ENCODE measurements at places on chromosomes 2 and 18.

GRCh38 chr2:28527196-28527595, 31.3 kb downstream of the PLB1 start:
- DNase-seq = no peak

GRCh38 chr2:9268301-9269080, 61.9 kb downstream of the ASAP2 start:
- no peak for DNase-seq

DNA sequence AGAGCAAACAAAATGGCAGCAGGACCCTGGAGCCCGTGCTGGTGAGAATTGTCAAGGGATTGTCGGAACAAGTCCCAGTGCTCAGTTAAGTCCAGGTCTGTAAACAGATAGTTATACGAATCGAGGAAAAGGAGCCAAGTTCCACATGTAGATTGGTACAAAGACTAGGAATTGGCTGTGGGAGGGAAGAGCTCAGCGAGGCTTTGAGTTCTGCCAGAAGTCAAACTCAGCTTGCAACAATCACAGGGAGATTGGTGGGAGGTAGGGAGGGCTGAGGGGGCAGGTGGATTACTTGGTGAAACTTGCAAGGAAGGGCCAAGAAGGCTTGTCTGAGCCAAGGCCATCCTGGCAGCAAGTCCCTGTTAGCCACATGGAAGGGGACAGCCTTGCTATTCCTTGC, 217.8 kb upstream of the ARL4C start:
- DNase-seq = no peak

- no peak for DNase-seq
These were observed 849.1 kb downstream of the CNTNAP5 start for GRCh38 chr2:124874219-124874618.

DNA sequence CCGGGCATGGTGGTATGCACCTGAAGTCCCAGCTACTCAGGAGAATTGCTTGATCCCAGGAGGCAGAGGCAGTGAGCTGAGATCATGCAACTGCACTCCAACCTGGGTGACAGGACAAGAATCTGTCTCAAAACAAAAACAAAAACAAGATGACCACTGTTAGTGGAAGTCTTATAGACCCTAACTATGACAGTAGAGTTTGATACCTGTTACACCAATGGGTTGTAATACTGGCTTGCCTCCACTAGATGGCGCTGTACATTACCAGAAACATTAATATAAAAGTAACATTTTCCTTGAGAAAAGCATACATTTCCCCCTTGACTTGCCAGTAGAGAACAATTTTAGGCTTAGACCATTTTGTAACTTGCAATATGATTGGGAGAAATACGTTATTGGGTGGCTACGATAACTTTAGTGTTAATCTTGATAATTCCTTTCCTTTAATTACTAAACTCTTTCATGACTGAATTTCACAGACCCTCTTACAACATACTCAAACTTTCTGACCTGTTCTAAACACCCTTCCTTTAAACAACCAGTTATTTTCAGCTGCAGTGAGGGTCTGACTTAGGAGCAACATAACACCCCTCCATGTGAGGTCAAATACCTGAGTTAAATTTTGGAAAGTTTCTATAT, 19.5 kb downstream of the SLC25A52 start:
- peak; percentile 73 for DNase-seq

DNA sequence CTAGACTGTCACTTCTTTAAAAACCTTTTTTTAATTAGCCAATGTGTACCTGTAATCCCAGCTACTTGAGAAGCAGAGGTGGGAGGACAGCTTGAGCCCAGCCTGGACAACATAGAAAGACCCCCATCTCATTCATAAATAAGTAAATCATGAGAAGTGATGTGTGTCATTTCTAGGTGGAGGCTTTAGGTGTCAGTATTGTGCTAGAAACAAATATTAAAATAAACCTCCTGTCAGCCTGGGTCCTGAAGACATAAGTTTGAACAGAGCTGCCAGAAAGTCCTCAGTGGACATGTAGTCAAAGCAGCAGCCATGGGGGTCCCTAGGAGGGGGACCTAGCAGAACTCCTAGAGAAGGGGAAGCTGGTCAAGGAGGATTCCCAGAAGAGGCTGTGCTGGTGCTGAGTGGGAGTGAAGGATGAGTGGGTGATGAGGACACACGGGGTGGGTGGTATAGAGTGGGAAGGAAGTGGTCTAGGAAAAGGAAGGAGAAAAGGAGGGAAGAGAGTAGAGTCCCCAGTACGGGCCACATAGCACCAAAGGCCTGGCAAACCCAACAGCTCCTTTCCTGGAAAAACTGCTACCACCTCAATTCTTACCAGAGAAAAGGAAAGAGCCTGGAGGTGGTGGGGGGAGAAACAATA, 316.6 kb upstream of the NCKAP5 start:
- peak; percentile 46 for DNase-seq

DNA sequence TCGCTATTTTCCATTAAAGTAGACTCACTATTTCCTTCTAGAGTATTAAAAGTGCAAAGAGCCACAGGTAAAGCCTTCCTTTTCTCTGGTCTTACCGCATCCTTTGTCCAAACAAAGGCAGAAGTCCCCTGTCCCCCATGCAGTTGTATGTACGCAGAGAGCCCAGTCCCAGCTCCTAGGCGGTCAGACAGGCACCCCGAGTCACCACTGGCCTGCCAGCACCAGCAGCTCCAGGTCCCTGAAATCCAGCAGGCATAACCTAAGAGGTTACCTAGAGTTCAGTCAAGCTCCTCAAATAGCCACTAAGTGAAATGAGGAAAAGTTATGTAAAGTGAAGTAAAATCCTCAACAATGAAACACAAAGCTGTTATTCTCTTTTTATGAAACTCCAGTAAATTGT, 60.4 kb upstream of the TWIST2 start:
- DNase-seq = no peak

- no peak for DNase-seq
These were observed 2.4 kb upstream of the INHBB start for GRCh38 chr2:120343433-120344105.

DNA sequence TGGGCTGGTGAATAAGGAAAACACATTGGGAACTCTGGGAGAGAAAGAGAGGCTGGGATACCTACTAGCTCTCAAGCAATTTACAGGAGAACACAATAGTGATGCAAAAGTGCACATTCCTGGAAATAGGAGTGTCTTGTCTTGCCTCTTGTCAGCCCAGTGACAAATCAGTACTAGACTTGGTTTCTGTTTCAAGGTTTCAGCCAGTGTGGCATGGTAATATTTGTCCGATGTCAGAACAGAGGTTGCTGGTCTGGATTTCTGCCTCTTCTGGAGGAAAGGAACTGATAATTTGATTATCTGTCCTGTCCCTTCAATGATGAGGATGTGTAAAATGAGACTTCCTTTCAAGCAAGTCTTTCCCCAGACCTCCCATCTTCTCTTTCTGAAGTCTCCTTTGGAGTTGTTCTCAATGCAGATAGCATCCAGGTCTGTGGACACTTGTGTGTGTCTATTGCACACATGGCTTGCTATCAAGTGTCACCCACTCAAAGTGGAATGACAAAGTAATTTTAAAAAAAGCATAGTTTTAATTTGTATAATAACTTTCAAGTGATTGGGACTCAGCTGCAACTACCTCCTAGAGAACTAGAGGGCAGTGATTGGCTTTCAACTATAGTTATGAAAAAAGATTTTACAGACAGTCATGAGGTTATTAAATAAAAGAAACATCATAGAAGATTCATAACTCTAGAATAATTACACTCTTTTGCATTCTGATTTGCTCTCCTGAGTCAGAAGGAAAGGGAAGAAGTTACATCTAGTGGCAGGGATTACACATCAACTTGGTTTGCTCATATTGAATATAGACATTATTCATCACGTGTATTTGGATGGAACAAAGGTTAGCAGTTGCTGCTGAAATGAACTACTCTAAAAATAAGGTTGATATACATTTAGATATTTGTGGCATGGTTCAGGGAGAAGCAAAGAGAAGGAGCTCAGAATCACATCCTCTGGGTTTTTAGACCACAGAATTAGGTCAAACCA, 4.5 kb downstream of the GPR39 start:
- DNase-seq = no peak

DNA sequence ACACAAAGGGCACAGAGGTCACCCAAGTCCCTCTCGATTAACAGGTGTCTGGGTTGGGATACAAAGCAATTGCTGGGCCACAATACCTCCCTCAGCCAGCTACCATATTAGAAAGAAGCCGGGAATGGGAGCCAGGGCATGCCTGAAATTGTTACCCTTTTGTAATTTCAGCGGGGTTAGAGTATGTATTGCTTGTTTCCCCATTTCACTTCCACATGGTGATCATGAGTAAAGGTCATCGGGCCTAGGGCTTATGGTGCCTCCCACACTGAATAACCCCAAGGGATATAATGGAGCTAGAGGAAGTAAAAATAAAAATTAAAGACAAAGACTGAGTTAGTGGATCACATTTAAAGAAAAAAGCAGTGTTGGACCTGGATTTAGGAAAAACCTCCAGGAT, 437.2 kb upstream of the KLHL29 start:
- DNase-seq = no peak

DNA sequence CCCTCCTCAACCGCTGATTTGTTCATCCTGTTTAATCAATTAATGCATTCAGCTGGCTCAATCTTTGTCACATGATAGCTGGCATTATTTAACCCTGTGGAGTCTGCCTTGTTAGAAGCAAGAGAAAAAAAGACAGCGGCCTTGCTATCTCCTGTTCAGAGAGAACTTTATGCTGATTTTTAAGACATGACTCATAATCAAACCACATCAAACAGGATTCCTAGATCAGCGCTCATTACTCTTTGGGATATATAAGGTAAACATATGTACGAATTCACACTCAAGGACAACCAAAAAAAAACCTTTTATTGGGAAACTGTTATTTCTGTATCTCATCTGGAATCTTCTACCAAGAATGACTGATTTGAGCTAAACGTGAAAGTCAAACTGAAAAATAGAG, 195.1 kb downstream of the C1D start:
- no peak for DNase-seq

GRCh38 chr2:98458667-98459380, 14.2 kb downstream of the INPP4A start:
- no peak for DNase-seq

- no peak for DNase-seq
These were observed 33.7 kb upstream of the EPHA4 start for GRCh38 chr2:221605751-221606240.

- DNase-seq = no peak
These were observed 230.7 kb upstream of the PXDN start for GRCh38 chr2:1975060-1975459.

- DNase-seq = no peak
These were observed 4.9 kb downstream of the IRS1 start for GRCh38 chr2:226794751-226795171.

GRCh38 chr18:30280861-30281470, 761.6 kb downstream of the DSC3 start:
- peak; percentile 68 for DNase-seq
